CD4-positive, alpha-beta T cell (primary cell): ENCODE measurements at places on chromosomes 4 and X.

DNA sequence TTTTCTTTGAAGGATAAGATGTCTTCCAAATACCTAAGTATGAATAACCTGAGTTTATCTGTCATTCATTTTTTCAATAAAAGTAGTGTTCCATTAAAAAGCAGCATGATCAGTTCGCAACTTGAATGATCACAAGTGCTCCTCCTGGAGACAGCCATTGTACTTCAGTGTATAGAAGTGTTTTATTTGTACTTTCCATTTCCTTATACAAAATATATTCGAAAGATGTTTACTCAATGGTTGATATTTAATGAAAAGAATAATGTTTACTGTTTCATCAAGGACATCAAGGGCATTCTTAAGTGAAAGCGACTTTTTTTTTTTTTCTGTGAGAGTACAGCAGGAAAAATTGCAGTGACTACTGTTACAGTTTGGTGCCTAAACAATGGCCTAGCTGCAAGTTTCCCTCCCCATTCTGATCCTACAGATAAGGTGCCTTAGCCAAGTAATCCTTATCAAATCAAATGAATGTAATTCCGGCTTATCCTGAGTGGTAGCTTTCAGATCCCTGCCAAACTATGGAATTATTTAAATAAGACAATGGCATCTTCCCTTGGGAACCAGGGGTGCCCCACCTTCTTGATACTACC, 69.0 kb upstream of the IL15 start:
- no peak for DNase-seq

GRCh38 chrX:56099271-56099670, 132.9 kb upstream of the KLF8 start:
- DNase-seq = no peak

DNA sequence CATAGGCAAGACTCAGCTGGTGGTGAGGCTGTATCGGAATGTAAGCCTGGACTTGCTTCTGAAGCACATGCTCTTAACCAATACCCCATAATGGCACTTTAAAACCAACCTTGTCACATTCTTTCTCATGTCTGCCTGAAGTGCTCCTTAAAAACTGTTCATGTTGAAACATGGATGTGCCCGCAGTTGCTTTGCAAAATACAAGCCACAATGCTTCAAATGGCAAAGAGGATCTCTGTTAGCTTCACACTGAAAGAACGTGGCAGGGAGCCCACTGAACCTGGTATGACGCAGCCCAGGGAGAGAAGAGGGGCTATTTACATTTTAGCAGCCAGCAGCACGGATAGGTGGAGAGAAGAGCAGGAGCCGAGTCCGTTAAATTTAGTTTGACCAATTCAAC, 29.3 kb downstream of the SOD3 start:
- DNase-seq = no peak

GRCh38 chr4:101155945-101156344, 191.4 kb downstream of the PPP3CA start:
- DNase-seq = no peak

GRCh38 chr4:94965852-94966251, 208.1 kb downstream of the BMPR1B start:
- DNase-seq = no peak
